EL (cell line): ENCODE measurements at places on chromosomes 11 and 22.

- DNase-seq: no peak
Measured at GRCh38 chr22:22022255-22022840, 39.8 kb upstream of the TOP3B start.

- no peak for DNase-seq
Measured at GRCh38 chr11:82814379-82814778, 80.7 kb upstream of the FAM181B start.

DNA sequence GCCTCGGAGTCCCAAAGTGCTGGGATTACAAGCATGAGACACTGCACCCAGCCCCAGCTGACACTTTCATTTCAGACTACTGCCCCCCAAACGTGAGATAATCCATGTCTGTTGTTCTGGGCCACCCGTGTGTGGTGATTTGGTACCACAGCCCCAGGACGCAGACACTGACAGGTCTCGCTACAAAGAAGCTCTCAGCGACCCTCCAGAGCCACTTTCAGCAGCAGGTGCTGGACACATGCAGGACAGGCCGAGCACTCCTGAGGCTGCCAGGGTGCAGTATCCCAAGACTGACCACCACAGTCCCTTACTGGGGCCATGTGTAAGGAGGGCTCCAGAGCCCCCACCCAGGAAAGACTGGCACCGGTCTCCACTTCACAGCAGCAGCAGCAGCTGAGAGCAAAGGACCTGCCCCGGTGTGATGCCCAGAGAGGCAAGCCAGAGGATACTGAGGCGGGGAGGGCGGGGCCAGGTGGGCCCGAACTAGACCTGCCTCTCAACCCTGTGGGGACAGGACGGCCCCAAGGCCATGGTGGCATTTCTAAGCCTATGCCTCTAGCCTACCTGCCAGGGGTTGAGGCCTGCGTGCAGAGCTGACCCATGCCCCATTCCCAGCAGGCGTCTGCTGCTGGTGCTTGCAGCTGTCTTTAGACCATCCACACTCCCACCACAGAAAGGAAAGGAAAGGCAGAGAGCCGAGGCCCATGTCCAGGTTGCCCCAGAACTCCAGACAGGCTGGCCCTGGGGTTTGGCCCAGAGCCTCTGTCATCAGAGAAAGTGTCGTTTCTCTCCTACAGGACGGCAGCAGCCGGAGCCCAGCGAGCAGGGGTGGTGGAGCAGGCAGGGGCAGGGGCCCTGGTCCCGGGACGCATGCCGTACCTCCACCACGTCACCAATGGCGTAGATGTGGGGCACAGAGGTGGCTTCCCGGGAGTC lies 28.0 kb upstream of the GNB1L start:
- DNase-seq: no peak

GRCh38 chr22:43118953-43119458 lies 8.5 kb downstream of the BIK start:
- no peak for DNase-seq

GRCh38 chr11:104096900-104097299 lies 60.5 kb downstream of the DDI1 start:
- DNase-seq: no peak

- DNase-seq: no peak
Measured at GRCh38 chr11:108147150-108147549, 25.8 kb downstream of the ACAT1 start.

GRCh38 chr11:10309163-10310093 lies 4.6 kb downstream of the ADM start:
- peak; percentile 71 for DNase-seq

DNA sequence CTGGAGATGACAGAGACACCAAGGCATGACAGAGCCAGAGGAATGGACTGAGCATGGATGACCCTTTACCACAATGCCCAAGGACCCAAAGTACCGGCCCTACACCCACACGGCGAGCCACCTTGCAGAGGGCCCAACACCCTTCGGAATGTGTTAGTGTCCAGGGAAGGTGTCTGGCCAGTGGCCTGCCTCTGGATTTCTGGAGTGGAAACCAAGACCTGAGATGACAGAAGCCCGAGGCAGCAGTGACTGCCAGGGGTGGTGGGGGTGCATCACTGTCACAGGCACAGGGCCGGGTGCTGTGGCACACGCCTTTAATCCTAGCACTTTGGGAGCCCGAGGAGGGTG lies 28.7 kb downstream of the PDGFB start:
- DNase-seq: no peak

GRCh38 chr11:3188496-3189195 lies 23.5 kb upstream of the OSBPL5 start:
- DNase-seq: no peak

GRCh38 chr22:46060292-46061123 lies 83.5 kb upstream of the WNT7B start:
- DNase-seq: no peak

GRCh38 chr11:103552086-103552485 lies 442.9 kb downstream of the DYNC2H1 start:
- no peak for DNase-seq

DNA sequence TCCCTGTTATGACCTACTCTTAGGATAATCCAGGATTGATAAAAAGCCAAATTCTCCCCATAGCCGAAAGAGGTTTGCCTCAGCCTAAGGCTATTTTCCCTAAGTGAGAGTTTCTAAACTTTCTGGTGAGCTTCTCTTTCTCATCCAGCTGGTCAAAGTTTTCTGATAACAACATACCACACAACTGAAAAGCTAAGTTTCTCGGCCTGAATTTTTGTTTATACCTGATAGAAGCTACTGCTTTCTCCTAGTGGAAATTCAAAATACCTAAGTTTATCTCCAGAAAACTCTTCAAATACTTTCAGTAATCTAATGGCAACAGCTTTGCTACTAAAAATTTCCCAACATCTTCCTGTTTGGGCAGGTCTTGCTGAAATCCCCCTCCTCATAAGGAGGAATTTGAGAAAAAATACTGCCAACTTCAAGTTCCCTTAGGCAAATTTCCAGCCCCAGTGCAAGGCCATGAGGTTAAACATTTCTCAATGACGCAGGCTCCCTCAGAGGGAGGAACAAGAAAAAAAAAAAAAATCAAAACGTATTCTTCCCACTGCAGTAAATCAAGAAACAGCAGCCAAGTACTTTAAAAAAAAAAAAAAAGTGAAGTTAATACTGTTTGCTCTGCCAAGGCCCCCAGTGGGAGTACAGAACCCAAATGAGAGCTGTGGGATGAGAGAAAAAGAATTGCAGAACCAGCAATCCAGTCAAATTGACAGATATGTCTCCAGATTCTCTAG lies 127.0 kb downstream of the MRTFA start:
- peak; percentile 94 for DNase-seq

DNA sequence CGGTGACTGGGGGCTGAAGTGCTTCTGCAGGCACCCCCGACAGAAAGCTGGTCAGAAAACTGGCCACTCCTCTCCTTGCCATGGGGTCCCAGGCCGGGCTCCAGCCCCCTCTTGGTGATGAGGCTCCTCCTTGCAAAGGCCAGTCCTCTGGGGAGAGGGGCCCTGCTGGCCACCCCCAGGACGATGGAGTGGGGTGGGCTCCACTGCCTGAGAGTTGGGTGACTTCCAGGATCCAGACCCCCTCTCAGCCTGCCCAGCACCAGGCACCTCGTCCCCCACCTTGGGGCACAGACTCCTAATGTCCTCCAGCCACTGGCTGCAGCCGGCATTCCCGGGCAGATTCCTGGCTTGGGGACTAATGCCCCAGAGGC lies 441 bp upstream of the RPS6KA4 start:
- no peak for DNase-seq

- DNase-seq: peak; percentile 16
Measured at GRCh38 chr22:39463931-39464390, 7.1 kb downstream of the MGAT3 start.

- DNase-seq: no peak
Measured at GRCh38 chr11:66715346-66716085, 13.5 kb downstream of the SPTBN2 start.
